Thoracic aorta (tissue), 2 donors: ENCODE measurements at places on chromosomes 1 and 21.

GRCh38 chr1:68339505-68339904 lies 107.2 kb upstream of the WLS start:
- DNase-seq, result no peak

DNA sequence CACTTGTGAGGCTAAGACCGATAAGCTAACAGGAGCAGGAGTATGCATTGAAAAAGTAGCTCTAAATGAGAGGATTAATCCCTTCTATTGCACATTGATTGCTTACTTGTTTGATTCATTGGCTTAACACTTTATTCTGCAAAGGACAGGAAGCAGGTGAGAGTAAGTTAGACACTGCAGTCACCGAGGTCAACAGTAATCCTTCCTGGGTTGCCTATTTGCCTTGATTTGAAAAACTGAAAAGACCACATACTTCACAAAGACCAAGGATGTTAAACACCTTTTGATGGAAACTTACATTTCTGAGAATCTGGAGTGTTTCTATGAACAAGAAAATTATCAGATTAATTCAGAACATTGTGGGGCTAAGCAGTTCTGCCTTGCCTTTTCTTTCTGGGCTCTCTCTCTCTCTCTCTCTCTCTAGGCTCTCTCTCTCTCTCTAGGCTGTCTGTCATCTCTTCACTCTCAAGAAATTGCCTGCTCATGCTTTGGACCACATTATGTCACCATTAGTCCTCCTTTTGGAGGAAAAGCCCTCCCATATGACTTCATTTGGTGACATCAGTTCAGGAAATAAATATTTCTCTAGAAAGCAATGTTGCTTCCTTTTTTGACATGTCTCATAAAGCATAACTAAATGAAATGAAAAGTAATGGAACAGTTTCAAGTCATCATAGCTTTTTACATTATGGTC lies 103.8 kb downstream of the TNFSF18 start:
- no peak for DNase-seq

DNA sequence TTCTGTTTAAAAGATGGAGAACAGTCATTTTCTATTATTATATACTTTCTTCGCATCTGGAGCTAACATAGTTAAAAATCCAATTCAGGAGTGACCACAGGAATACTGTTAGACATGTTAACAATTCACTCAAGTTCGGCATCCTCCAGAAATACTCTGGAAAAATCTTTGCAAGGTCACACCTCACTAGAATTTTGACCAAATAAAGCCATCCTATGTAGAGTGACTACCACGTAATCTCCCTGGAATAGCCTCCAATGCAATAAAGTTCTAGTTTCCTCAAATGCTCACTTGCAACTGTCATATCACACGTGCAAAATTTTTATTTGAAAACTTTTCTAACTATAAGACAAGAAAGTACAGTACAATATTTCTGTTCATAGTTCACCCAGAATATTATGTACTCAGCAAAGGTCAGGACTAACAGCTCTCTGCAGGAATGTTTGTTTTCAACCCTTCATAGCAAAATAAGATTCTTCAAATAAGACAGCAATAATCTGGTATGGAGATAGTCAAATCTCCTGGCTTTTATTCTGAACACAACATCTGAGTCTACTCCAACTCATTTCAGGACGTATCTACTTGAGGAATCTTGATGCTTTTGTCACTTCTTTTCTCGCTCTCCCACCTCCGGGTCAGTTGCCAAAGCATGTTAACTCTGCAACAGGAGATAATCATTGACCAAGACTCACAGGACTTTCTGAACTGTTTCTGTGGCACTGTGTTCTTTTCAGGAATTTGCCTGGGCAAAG lies 82.6 kb downstream of the GDAP2 start:
- DNase-seq, result no peak

DNA sequence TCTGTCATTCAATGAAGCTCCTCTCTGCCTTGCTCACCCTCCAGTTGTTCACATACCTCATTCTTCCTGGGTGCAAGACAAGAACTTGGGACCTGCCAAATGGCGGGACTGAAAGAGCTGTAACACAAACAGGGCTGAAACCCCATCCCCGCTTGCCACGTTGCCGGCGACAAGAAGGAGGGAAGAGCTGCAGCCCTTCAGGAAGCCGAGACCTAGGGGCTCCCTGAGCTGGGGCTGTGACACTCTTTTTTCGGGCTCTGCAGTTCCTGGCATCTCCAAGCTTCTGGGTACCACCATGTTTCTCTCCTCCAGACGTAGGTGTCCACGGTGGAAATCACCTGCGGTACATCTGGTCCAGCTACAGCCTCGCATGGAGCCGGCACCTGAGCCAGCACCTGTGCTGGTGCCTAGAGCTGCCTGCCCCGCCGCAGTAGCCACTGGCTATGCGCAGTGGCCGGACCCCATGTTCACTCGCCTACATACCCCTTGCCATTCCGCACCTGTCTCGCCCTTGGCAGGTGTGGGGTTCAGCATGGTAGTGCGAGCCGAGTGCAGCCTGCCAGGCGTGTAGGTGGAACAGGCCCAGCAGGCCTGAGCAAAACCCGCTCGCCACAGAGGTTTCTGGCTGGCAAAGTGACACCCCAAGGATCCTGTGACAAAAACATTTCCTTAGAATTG lies 367.0 kb upstream of the NEGR1 start:
- DNase-seq, result no peak

GRCh38 chr1:198359024-198359653 lies 181.3 kb downstream of the ATP6V1G3 start:
- DNase-seq, result no peak

DNA sequence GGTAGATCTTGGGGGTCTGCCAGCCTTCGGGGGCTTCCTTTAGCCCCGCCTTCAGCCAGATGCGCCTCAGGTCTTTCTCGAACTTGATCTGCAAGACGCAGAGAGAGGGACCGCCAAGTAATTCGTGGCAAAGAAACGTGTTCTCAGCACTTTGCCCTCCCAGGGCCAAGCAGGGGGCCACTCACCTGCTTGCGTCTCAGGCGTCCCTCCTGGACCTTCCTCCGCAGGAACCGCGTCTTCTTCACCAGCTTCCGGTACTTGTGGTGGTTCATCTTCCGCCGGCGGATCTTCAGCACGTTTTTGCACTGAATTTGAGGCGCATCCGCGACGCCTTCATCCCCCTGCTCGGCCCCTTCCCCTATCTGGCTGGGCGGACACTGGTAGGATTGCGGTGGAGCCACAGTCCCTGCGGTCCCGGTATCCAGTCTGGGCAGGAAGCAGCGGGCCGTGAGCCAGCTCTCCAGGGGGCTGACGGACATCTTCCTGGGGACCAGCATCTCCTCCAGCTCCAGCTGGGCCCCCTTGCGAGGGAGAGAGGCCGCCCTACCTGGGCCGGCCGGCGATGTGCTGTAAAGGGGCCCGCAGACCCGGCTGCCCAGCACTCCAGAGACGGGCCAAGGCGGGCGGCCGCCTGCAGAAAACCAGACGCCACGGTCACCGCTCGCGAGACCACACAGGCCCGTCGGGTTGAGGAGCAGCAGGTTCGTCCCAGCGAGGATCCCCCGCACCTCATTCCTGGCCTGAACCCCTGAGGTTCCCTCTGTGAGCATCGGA lies 1.0 kb downstream of the AURKAIP1 start:
- DNase-seq, result no peak

DNA sequence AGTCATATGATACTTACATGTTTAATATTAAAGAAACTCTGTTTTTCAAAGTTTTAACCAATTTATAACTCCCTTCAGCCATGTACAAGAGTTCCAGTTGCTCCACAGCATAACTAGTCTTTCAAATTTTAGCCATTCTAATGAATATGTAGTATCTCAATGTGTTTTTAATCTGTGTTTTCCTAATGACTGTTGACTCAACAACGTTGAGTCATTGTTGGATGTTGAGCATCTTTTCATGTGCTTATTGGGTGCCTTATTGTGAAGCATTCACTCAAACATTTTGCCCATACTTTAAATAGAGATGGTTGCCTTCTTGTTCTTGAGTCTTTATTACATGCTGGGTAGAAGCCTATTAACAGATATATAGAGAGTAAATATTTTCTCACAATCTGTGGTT lies 240.2 kb upstream of the LYPLAL1 start:
- DNase-seq, result no peak

GRCh38 chr1:230681599-230681998 lies 32.3 kb downstream of the AGT start:
- DNase-seq, result no peak

DNA sequence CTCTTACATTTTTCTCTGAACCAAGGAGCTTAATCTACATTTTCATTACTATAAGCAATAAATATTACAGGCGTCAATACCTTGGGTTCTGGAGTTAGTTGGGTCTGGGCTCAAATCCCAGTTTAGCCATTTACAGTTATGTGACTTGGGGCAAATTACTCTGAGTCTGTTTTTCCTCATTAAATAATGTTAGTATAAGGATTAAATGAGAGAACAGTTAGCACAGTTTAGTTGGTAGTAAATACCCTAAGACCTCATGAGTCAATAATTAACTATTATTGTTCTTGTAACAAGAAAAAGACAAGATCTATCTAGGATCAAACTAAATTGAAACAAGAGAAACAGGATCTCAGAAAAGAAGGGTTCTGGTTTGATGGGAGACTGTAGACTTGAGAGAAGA lies 4.6 kb downstream of the C1orf116 start:
- no peak for DNase-seq

DNA sequence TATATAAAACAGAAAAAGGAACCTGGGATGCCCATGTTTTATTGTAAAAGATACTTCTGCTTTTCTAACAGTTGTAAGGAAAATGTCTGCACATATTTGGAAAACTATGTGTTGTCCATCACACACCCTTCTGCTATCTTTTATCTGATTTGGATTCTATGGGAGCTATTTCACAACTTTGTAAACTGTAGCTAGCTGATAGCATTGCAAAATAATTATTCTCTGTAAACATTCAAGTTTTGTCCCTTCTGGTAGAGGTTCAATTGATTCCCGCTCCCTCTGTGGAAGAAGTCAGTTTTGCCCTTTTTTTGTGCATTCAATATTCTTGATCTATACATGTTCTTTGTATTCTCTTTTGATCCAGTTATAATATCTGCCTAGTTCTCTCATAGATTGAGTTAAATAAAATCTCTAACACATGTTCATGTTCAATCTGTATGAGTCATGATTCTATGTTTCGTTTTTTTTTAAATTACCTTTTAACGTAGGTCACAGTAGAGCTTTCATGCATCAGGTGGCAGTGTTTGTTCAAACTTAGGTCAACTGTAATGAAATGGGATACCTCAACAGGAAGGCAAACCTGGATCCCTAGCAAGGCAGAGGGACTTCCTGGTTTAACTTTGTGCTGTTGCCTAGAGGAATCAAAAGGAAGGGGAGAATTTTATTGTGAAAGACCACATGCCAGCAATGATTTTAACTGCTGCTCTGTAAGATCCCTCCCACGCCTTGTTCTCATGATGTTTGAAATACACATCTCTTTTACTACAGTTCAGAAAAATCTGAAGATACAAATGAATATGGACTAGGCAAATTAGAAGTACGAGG lies 26.0 kb upstream of the BCL9 start:
- DNase-seq, result no peak

DNA sequence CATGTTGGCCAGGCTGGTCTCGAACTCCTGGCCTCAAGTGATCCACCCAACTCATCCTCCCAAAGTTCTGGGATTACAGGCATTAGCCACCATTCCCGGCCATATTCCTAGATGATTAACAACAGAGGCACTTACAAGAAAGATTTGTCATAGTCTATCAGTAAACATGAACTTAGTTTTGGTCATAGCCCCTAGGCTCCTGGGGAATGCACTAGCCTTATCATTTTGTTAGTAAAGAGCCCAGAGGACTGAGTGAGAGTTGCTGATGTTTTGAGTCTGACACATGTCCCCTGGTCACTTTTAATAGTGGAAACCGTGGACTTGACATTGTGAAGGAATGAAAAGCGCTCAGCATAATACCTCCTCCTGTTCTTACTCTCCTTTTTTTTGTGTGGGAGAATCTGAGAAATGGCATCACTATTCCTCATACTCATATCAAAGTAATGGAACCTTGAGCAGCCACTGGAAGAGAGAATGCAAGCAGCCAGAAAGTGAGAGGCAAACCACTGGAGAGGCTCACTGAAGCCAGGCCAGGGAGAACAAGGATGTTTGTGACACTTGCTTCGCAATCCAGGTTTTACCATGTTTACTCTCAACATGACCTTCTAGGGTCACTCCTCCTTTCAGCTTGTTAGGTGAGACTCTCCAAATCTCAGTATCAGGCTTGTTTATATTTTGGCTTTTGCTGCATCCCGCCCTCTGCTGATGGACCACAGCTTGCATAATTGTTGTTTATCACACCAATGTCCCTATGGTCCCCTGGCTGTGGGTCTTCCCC lies 14.8 kb downstream of the ATP1B1 start:
- no peak for DNase-seq

GRCh38 chr21:20646431-20647165 lies 351.6 kb upstream of the NCAM2 start:
- DNase-seq, result no peak

GRCh38 chr1:29590583-29591565 lies 354.6 kb downstream of the PTPRU start:
- DNase-seq, result no peak

GRCh38 chr1:145858238-145858900 lies 512 bp downstream of the PIAS3 start:
- DNase-seq, result no peak

GRCh38 chr1:2148691-2149090 lies 45.9 kb downstream of the FAAP20 start:
- no peak for DNase-seq

DNA sequence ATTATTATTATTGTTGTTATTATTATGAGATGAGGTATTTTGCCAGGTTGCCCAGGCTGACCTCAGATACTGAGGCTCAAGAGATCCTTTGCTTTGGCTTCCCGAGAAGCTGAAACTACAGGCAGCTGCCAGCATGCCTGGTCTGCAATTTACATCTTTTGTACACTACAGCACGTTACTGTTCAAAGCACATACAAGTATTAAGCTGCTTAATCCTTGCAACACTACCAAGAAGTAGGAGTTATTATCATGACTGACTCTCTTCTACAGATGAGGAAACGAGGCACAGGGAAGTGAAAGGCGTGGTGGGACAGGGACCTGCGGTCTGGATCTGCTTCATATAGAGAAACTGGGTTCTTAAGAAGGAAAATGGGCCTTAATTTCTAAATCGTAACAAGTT lies 11.6 kb downstream of the ERG start:
- DNase-seq, result no peak

- no peak for DNase-seq
These were observed 1036.4 kb downstream of the ADGRL2 start for GRCh38 chr1:82836973-82837680.

GRCh38 chr1:172466795-172467407 lies 23.0 kb upstream of the PIGC start:
- no peak for DNase-seq

GRCh38 chr1:53092659-53093450 lies 30.8 kb downstream of the PODN start:
- DNase-seq, result no peak

GRCh38 chr1:235327559-235328270 lies at the start of gene ARID4B:
TSS of gene ARID4B (minus strand) at chr1:235328179. CDS start at chr1:235326919, 1,260 bp downstream.
- DNase-seq, result peak; percentile 31

GRCh38 chr1:221099747-221100595 lies 220.7 kb downstream of the HLX start:
- DNase-seq, result no peak
